ENCODE measurements at places on chromosomes 12 and 14.
A peak's percentile ranks its signal among the peaks of the same experiment; 100 is the strongest.

DNA sequence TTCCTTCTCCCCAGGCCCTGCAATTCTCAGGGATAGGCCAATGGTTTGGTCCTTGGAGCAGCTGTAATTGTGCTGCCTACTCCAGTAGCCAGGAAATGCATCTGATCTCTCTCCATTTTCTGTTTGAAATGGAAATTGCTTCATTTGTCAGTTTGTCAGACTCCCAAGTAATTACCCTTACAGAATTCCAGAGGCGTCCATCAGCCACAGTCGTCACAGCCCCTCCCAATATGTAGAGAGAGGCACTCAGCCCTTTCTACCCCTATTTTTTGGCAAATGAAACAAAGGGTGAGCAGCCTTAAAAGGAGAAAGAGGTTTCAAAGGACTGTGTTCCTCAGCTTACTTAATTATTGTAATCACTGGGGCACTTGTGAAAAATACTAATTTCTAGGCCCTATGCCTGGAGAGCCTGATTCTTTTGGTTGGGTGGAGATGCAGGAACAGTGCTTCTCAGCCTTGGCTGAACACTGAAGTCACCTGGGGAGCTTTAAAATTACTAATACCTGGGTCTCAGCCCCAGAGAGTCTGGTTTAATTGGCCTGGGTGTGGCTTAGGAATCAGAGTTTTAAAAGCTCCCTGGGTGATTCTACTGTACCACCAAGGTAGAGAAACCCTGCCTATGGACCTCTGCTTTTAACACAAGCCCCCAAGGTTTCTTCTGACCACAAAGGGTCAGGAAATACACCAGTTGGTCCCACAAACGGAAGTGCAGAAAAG, 190.0 kb downstream of the EMP1 start:
- DNase-seq: no peak

DNA sequence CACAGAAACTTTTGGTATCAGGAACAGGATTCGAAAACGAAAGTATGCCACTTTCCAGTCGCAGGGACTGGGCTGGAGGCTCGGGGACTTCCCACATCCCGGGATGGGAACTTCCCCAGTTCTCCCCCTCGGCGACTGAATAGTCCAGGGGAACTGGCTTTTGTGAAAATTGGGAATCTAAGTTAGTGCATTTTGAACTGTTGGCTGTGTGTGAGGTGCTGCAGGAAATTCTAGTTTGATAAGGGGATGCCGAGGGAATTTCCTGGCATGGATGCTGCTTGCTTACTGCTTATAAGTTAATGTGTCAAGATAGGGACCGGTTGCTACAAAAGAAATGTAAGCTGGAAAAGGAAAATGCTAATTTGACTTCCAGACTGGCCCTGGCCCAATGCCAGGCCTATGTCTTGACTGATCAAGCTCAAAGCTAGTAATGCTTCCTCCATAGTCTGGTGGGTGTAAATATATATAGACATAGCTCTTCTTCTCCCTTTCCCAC, 73.4 kb upstream of the EIF5 start:
- peak; percentile 36 for DNase-seq

GRCh38 chr12:122518908-122519307, 7.8 kb downstream of the RSRC2 start:
- DNase-seq: no peak

GRCh38 chr12:117827660-117828059, 141.1 kb downstream of the KSR2 start:
- DNase-seq: no peak

- DNase-seq: no peak
These were observed 143.7 kb downstream of the NOVA1 start for GRCh38 chr14:26454105-26454504.

DNA sequence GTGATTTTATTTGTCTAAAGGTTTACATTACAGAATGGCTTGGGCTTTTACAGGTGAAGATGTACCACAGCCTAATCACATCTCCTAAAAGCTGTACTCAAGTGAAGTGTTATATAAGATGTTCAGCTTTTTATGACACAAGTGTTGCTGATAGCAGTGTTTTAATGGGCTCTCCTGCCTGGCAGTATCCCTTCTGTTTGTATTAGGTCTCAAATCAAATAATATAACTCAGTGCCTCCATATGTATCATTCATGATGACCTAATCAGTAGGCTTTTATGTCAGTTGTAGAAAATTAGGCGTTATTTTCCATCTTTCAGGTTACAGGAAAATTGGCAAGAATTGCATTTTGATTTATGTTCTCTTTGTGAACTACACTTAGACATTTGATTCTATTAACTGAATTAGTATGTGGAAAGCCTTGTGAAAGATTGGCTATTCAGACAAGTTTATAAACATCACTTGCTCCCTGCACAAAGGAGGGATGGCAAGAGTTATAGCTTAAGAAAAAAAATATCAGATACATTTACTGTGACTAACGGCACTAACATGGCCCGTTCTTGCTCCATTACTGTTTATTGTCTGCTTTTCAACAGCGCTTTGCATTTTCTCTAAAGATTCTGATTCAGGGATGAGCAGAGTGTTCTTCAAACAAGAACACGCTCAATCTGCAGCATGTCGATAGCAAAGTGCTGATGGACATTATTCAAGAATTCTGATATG, 143.7 kb upstream of the DIO2 start:
- DNase-seq: no peak

DNA sequence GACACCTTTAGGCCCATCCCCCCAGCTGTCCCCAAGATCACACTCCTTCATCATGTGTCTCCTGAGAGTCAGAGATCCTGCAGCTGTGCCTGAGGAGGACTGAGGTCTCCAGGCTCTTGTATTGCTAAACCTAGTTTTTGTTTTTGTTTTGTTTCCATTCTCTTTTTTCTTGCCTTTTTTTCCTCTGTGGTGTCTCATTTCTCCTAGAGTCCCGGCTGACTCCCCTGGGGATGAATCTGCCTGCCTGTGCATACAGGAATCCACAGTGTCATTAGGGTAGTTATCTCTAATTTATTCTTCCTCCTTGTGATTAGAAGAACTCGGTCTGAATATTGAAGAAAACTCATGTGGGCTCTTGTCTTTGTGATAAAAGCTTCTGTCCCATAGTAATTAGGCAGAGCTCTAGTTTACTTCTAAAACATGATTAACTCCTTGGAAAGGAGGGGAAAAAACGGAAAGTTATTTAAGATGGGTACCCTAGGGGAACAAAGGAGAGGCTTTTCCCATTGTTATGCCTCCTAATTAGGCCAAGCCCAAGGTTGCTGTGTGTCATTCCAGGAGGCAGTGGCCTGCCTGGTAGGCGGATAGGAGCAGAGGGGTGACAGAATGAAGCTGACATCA, 343.2 kb downstream of the ZFP36L1 start:
- DNase-seq: no peak

DNA sequence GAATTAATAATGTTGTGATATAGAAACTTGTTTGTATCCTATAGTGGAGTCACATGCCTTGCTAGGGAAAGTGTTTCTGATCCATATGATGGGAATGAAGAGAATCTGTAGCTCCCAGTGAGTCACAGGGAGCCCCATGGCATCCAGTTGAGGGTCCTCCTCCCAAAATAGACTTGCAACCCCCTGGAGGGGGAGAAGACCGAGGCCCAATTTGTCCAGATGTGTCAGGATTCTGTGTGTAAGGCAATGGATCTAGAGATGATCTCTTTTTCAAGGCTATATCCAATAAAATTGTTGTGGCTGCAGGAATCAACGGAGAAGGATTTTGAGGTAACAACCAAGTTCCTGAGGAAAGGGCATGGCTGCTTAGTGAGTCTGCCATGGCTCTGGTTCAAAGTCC, 121.8 kb downstream of the BCL11B start:
- DNase-seq: no peak

All from fibroblast of mammary gland (primary cell).